Sigmoid colon (tissue), 7 donors: ENCODE measurements at places on chromosomes 4 and X.

DNA sequence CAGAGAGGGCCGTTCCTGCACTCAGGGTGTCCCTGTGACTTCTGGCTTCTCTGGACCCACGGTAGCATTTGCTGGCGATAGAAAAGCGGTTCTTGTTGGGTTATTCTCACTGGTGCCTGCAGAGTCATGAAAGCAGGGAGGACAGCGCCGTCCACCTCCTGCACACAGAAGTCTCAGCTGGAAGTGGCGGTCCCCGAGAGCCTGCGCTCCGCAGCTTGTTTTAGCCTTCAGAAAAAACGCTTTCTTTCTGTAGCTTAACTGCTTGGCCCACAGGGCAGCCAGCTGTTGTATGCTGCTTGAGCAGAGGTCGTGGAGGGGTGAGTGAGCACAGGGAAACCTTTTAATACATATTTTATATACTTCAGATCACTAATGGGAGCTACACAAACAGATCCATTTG is 400.7 kb upstream of the FAT1 start:
- no peaks in the 10 kb centered on the region for H3K36me3 ChIP-seq
- DNase-seq: no peak
- no peaks in the 10 kb centered on the region for H3K27me3 ChIP-seq
- no peak overlapping the region for H3K4me3 ChIP-seq
- H3K4me1 ChIP-seq: no peaks in the 10 kb centered on the region
- H3K27ac ChIP-seq: no peak overlapping the region

- H3K4me1 ChIP-seq: no peaks in the 10 kb centered on the region
- H3K27me3 ChIP-seq: peaks cover 7% of the 10 kb centered on the region
- no peaks in the 10 kb centered on the region for H3K36me3 ChIP-seq
- no peak overlapping the region for H3K4me3 ChIP-seq
- H3K27ac ChIP-seq: no peak overlapping the region
These were observed 113.4 kb upstream of the FAM241A start for GRCh38 chr4:112031712-112032328.

- no peaks in the 10 kb centered on the region for H3K4me1 ChIP-seq
- no peak overlapping the region for H3K27ac ChIP-seq
- no peak for DNase-seq
These were observed 359.6 kb downstream of the IL1RAPL1 start for GRCh38 chrX:28946846-28947245.

- H3K27ac ChIP-seq: no peak overlapping the region
- no peaks in the 10 kb centered on the region for H3K36me3 ChIP-seq
- H3K4me3 ChIP-seq: no peak overlapping the region
- DNase-seq: no peak
- no peaks in the 10 kb centered on the region for H3K4me1 ChIP-seq
- H3K27me3 ChIP-seq: no peaks in the 10 kb centered on the region
These were observed 22.5 kb downstream of the PPA2 start for GRCh38 chr4:105451346-105451745.

- H3K27ac ChIP-seq: no peak overlapping the region
- H3K27me3 ChIP-seq: no peaks in the 10 kb centered on the region
- H3K4me3 ChIP-seq: no peak overlapping the region
- H3K36me3 ChIP-seq: no peaks in the 10 kb centered on the region
- DNase-seq: no peak
- H3K4me1 ChIP-seq: no peaks in the 10 kb centered on the region
These were observed 31.2 kb upstream of the TSPAN5 start for GRCh38 chr4:98689507-98690174.

DNA sequence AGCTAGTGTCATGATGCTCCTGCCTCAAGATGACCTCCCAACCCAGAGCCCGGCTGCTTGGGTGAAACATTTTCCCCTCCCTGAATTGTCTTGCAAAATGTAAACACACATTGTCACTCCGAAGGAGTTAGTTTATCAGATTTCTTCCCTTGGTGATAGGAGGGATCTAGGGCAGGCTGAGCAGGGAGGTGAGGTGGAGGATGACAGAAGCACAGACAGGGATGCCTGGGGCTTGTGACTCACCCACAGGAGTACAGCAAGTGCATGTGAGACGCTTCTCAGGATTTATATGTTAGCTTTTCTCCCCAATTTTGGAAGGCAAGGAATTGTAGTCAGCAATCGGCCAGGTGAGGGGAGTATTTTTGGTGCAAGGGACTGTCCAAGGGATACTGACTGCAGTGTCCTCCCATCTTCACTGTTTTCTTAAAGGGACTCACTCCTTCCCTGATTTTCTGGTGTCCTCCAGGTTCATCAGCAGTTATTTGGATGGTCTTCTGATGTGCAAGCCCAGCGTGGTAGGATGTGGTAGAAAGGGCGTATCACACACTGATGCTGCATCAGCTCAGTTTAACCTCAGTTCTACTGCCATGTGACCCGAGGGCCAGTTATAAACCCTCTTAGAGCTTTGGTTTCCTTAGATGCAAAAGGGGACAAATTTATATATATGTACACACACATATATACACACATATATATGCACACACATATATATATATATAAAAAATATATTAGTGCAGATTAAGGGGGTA is 46.2 kb upstream of the IGFBP7 start:
- H3K27ac ChIP-seq: no peak overlapping the region
- no peak overlapping the region for H3K4me3 ChIP-seq
- H3K4me1 ChIP-seq: no peaks in the 10 kb centered on the region
- DNase-seq: no peak
- H3K27me3 ChIP-seq: no peaks in the 10 kb centered on the region

DNA sequence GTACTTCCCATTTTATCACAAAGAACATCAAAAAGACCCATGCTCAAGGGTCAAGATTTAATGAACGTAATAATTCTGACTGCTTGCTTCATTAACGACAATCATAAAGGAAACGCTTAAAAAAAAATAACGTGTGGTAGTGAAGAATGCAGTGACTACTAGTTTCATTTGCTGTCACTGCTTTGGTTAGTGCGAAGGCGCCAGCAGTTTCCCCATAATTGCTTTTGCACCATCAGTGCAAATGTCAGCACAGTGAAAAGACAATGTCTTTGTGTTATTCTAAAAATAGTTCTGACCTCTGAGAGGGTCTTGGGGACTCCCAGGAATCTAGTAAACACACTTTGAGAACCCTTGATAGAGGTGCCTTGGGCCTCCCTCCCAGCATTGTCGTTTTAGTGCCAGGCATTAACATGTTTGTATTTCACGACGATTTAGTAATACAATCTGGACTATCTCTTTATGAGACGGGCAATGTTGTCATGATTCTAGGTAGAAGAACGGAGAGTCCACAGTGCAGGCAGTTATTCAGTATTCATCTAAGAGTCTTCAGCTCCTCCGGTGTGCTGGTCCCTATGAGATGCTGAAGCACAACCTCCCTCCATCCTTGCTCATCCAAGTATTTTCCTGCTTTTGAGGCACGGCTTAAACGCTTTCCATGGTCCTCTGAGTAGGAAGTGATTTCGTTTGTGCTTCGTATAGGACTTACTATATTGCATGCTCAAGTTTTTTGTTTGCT is 71.0 kb downstream of the AFF1 start:
- peak overlapping the region; percentile 94 for H3K27ac ChIP-seq
- peaks cover 32% of the 10 kb centered on the region for H3K4me1 ChIP-seq
- no peaks in the 10 kb centered on the region for H3K36me3 ChIP-seq
- DNase-seq: no peak

GRCh38 chrX:68999356-68999755 is 165.9 kb downstream of the PJA1 start:
- no peaks in the 10 kb centered on the region for H3K27me3 ChIP-seq
- no peaks in the 10 kb centered on the region for H3K36me3 ChIP-seq
- no peaks in the 10 kb centered on the region for H3K4me1 ChIP-seq
- no peak overlapping the region for H3K27ac ChIP-seq

DNA sequence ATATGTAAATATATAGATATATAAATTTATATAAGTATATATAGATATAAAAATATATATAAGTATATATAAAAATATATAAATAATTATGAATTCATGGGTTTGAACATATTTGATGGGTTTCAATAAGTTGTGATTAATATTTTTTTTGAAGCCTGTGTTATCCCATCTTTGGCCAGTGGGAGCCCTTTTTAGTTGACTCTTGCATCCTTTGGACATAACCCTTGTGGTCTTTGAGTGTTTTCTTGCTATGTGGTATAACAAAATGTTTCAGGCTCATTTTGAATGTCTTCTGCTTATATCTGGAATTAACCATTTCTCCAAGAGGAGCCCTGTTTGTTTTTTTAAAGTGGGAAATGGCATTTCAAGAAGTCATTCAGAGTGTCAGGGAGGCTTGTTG is 15.2 kb downstream of the SNX25 start:
- H3K4me3 ChIP-seq: no peak overlapping the region
- H3K4me1 ChIP-seq: no peaks in the 10 kb centered on the region
- no peaks in the 10 kb centered on the region for H3K27me3 ChIP-seq
- no peak overlapping the region for H3K27ac ChIP-seq
- H3K36me3 ChIP-seq: no peaks in the 10 kb centered on the region
